ENCODE measurements at places on chromosomes 3 and 15.
A peak's percentile ranks its signal among the peaks of the same experiment; 100 is the strongest.

GRCh38 chr3:137970914-137971831 lies 38.8 kb upstream of the CLDN18 start:
- peak; percentile 3 for DNase-seq

GRCh38 chr3:176055836-176056235 lies 1141.4 kb downstream of the TBL1XR1 start:
- no peak for DNase-seq

DNA sequence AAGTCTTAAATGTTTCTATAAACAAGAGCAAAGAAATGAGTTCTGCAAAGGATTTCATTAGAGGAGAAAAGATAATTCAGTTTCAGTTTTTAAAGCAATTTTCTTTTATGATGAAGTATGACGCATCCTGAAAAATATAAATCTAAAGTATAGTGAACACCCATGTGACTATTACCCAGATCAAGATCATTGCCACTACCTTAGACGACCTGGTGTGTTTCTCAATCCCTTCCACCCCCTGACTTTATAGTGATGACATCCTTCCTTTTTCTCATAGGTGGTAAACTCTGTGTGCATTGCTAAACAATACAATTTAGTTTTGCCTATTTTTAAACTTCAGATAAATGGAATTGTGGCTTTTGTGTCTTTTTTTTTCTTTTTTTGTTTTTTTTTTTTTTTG lies 8.4 kb downstream of the STT3B start:
- DNase-seq, result no peak

DNA sequence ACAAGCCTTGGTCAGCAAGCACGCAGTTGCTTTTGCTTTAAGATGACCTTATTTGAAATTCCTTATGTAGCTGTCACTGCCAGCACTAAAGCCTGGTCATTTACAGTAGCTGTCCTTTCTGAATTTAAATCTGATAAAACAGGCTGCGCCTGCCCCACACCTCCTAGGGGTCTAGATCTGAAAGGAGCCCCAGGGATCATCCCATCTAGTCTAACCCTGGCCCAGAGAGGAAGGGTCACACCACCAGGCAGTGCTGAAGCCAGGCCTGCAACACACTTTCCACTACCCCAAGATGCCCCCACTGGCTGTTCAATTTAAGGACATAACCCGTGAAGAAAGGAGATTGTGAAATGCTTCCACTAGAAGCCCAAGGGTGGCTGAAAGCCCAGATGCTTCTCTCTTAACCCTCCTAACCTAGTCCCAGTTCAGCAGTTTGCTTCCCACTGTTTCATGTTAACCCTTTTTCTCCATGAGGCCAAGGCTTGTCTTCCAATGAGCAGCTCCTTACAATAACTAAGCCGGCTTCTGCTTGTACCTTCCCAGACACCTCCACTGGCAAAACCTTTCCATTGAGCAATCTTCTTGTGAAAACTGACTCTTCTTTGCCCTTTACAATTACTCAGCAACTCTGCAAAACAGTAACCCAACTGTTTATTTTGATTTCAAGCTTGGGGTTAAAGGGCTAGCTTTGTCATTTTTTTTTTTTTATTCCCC lies 198.9 kb upstream of the LPP start:
- DNase-seq, result no peak

GRCh38 chr3:189766416-189766815 lies 135.2 kb downstream of the TP63 start:
- no peak for DNase-seq

- no peak for DNase-seq
These were observed 630.4 kb downstream of the CADM2 start for GRCh38 chr3:85589145-85589544.

DNA sequence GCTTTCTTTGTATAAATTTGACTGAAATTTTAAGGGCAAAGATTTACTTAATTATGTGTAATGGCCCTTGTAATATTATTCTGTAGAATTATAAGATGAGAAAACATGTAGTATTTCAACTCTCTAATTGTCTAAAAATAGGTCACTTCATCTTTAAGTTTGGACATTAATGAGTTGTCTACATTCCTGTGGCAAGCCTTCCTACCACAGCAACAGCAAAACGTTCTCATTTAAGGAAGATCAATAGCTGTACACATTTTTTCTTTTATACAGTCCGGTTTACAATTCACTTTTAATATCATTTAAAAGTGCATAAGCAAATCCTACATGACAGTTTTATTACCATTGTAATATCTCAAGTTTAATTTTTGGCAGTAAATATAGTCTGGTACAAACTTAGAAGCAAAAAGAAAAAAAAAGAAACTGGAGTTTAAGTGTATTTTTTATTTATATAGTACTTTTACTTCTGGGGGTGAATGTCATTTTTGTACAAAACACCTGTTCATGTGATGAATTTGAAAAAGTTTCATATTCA lies 501.8 kb downstream of the ZPLD1 start:
- no peak for DNase-seq

DNA sequence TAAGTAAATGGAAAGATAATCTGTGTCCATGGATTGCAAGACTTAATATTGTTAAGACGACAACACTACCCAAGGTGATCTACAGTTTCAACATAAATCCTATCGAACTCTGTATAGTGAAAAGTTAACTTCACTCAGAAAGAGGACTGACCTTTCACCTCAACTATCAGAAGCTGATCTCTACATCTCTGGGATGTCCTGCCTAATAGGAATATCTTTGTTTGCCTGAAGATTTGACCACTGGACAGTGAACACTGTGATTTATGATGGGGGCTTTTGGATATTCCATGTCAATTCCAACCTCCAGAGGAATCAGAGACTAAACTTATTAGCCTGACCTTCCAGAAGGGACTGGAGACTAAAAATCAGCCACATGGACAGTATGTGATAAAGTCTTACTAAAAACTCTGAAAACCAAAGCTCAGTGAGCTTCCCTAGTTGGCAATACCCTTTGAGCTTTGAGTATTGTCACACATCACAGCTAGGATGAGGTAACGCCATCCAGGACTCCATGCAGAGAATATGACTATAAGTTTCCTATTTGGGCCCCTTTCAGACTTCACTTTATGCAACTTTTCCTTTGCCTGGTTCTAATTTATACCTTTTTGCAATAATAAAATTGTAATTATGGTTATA lies 164.9 kb upstream of the SETMAR start:
- no peak for DNase-seq

- no peak for DNase-seq
These were observed 25.6 kb downstream of the HACD2 start for GRCh38 chr3:123559040-123559861.

DNA sequence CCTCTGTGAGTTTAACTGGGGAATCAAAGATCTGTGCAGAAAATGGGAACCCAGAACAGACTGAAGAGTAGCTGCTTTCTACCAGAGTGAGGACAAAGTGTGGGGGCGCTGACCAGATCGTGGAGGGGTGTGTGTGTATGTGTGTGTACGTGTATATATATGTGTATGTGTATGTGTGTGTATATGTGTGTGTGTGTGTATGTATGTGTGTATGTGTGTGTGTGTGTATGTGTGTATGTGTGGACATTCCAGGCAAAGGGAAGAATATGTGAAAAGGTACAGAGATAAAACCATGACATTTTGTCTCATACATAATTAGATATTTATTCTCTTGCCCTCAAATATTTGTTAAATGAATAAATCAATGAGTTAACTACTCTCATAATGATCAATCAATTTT lies 54.9 kb upstream of the DPPA4 start:
- no peak for DNase-seq

DNA sequence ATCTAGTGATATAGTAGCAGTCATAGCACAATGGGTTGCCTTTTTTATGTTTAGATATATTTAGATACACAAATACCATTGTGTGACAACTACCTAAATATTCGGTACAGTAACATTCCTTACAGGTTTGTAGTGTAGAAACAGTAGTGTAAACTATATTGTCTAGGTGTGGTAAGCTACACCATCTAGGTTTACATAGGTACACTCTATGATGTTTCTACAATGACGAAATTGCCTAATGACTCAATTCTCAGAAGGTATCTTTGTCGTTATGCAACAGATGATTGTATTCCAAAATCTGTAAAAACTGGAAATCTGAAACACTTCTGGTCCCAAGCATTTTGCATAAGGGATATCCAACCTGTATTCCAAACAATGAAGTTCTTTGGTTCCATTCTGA lies 24.3 kb downstream of the PLOD2 start:
- no peak for DNase-seq

GRCh38 chr3:100992231-100993012 lies 799 bp downstream of the ABI3BP start:
- no peak for DNase-seq

- no peak for DNase-seq
These were observed 1116.3 kb upstream of the CADM2 start for GRCh38 chr3:83842511-83842910.

- DNase-seq, result no peak
These were observed 1039.2 kb downstream of the ROBO1 start for GRCh38 chr3:78728406-78729145.

GRCh38 chr3:153970741-153971347 lies 150.3 kb upstream of the ARHGEF26 start:
- DNase-seq, result no peak

GRCh38 chr3:29284497-29284896 lies 3.6 kb downstream of the RBMS3 start:
- DNase-seq, result no peak

DNA sequence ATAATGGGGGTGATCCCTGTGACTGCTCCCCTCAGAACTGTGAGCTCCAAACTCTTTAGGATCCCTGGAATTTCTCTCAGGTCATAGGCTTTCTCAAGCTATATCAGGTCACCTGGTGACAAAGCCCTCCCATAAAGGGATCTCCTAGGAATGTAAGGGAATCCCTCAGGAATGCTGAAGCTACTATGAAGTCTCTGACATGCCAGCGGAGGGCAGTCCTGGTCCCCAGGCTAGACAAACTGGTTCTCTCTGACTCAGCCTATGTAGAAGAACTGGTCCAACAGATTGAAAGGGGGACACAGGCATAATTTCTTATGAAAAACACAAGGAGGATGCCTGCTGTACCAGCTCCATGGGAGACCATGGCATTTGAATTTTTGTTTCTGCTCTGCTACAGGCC lies 6.7 kb downstream of the LPCAT4 start:
- DNase-seq, result no peak

- DNase-seq, result no peak
These were observed 78.9 kb downstream of the PCSK6 start for GRCh38 chr15:101410612-101411011.

- no peak for DNase-seq
These were observed 29.0 kb downstream of the PXYLP1 start for GRCh38 chr3:141260630-141260927.

DNA sequence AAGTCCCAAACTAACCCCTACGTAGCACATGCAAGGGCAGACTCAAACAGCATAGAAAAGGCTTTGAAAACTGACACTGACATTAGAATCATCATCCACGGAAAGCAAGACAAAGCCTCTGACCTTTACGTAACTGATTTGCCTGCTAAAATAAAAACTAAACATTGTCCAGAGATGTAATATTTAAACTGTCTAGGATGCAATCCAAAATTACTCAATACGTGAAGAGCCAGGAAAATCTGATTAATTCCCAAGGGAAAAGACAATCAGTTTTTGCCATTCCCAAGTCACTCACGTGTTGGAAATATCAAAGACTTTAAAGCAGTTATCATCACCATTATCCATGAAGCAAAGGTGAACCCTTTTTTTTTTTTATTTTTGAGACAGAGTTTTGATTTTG lies 13.3 kb upstream of the IQCF1 start:
- no peak for DNase-seq

- no peak for DNase-seq
These were observed 18.9 kb downstream of the HDC start for GRCh38 chr15:50246631-50247030.

DNA sequence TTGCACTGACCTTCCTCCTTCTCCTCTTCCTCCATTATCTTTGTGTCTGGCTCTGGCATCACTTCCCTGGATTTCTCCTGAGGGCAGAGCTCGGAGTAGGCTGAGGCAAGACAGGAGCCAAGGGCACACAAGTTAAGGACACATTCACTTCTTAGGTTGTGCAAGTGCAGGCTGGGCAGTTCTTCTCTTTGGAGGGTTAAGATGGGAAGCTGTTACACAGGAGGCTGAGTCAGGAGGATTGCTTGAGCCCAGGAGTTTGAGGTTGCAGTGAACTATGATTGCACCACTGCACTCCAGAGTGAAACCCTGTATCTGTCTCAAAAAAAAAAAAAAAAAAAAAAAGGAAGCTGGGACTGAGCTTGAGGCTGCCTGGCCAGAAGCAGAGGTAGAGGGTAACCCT lies 176.2 kb upstream of the ANKRD28 start:
- no peak for DNase-seq

DNA sequence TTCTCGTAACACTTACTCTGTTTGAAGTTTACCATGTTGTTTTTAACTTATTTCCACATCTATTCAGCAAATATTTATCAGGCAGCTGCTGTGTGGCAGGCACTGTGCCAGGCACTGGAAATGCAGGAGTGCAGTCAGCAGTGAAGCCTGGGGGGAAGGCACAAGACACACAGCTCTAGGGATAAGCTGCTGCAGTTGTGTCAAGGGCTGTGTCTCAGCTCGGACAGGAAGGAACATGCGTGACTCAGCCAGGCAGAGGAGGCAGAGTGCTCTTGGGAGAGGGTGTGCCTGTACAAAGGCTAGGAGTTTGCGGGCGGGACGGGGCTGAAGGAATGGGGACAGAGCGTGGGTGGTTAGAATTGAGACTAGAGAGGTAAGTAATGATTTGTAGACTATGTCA lies 24.7 kb downstream of the LYSMD4 start:
- no peak for DNase-seq

DNA sequence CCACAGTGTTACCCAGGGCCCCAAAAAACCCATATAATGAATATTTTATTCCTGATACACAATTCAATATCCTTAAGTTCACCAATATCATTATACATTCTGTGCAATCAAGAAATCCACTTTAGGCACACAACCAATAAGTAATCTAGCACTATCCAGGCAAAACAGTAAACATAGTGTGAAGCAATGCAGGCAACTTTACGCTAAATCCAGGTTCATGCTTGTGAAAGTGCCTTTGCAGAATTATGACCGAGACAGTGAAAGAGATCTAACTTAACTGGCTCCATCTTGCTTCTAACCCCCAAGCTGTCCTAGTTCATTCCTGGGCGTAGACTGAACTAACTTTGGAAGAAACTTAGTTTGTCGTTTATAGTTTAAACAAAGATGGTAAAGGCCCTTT lies 34.2 kb upstream of the INO80 start:
- no peak for DNase-seq

GRCh38 chr3:47578119-47578632 lies 489 bp downstream of the CSPG5 start:
- peak; percentile 30 for DNase-seq

- no peak for DNase-seq
These were observed 88.6 kb upstream of the GSK3B start for GRCh38 chr3:120182613-120183511.

GRCh38 chr3:134132961-134133360 lies 103.2 kb upstream of the SLCO2A1 start:
- no peak for DNase-seq

DNA sequence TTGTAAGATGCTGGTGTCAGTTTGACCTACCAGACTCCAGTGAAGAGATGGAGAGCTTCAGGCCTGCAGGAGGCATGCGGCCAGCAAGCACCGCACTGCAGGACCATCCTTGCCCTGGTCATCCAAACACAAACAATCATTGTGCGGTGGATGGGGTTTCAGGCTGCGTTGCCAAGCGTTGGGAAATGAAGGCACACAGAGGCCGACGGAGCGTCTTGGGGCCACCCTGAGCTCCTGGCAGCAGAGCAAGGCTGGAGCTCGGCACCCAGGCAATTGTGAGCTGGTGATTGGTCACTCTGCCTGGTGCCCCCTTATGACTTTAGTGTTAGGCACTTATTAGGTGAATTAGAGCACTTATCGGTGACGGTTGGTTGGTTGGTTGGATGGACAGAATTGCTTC lies 222.6 kb upstream of the RGMA start:
- no peak for DNase-seq
